SJSA1 (cell line): ENCODE measurements at places on chromosomes 3 and 15. TPM values are rescaled to one million over a fixed set of nuclear protein-coding genes. Genes with fewer than 3 reads are reported as not detected.
A peak's percentile ranks its signal among the peaks of the same experiment; 100 is the strongest.

The CRYBG3 gene
- 12.1 and 12.7 TPM in 2 replicates for total RNA-seq

The SEMA3F gene
- 0.58 and 1.9 TPM in 2 replicates for total RNA-seq

The CIDEC gene
- not detected in 2 replicates for total RNA-seq

The ITIH1 gene
- total RNA-seq = not detected in 2 replicates

The KLHL40 gene
- not detected in 2 replicates for total RNA-seq

The ALDH1L1 gene
- not detected in 2 replicates for total RNA-seq

The CLEC3B gene
- total RNA-seq = 4.4 and 11.6 TPM in 2 replicates

DNA sequence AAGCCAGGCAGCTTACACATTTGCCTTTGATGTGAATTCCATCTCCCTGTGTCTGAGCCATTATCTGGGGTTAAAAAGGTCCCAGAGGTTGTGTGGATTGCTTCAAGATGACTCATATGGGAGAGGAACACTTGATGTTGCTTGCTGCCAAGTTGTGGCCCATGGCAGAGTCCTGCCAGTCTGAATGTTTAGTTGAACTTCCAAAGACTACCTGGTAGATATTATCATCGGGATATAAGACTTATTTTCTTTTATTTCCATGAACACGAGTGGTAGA is 85.6 kb downstream of the TJP1 start:
- peak; percentile 60 for DNase-seq

GRCh38 chr3:183260167-183260904 is 7.3 kb downstream of the B3GNT5 start:
- no peak for DNase-seq

GRCh38 chr3:58766587-58767282 is 100.2 kb upstream of the FAM3D start:
- DNase-seq = no peak

- DNase-seq = peak; percentile 75
These were observed 98.0 kb upstream of the TLE3 start for GRCh38 chr15:70195587-70196305.

DNA sequence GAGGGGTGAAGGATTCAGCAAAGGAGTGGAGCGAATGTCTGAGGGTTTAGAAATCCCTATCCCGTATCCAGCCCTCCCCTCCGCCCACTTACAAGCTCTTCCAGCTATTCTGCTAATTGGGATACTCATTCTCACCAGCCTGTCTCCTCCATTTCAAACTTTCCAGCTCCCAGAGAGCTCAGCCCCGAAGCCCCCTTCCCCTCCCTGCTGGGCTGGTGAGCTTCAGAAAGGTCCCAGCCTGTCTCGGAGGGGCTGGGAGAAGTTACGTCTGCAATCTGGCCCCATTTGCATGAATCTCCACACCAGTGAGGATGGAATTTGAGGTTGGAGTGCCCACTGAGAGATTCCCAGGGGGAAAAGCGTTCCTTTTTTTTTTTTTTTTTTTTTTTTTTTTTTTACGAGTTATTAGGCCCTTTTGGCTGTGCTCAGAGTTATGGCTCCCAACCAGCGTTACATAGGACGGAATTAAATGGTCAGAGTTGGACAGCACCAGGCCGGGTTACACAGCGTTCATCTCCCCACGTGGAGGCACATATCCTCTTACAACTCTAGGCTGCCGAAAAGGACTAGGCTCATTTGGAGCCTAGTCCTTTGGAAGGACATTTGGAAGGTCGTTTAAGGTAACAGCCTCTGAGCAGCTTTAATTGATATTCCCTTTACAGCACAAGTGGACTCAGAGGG is 34.6 kb downstream of the FGD5 start:
- DNase-seq = no peak

DNA sequence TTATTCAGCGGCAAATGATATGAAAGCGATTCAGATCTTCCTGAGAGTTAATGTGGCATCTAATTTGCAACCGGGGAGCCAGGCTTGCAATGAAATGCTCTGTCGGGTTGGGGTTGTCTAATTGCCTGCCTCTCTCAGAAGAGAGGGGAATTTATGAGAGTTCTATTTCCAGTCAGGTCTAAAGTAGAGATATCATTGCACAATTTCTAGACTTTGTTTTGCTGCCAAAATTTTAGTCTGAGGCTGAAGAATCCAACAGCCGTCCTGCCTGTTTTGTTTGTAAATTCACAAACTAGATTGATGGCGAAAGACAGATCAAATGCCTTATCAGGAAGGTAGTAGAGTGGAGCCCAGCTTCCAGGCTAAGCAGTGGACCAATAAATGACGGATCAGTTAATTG is 610 bp downstream of the LIPC start:
- no peak for DNase-seq

- DNase-seq = no peak
These were observed 102.0 kb upstream of the NUDT16 start for GRCh38 chr3:131279577-131279976.

DNA sequence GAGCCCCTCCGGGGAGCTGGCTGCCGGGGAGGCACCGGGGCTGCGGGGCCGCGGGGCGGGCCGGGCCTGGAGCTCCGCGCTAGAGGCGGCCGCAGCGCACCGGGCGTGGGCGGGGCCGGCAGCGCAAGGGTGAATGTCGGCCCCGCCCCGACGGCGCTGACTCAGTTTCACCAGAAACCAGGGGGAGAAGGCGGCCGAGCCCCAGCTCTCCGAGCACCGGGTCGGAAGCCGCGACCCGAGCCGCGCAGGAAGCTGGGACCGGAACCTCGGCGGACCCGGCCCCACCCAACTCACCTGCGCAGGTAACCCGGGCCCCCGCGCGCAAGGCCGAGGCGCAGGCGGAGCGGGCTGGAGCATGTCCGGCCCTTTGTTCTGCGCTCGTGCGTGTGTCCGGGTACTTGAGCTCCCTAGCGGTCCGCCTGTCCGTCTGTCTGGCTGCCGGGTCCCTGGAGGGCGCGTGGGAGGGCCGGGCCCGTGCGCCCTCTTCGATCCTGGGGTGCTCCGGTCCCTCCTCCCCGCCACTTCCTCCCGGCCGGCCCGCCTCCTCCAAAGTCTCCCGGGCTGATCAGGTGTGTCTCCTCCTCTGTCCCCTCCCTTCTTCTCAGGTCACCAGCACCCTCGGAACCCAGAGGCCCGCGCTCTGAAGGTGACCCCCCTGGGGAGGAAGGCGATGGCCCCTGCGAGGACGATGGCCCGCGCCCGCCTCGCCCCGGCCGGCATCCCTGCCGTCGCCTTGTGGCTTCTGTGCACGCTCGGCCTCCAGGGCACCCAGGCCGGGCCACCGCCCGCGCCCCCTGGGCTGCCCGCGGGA is at the start of gene SPINT1:
Gene SPINT1 (plus strand): TSS at position 164 of the 811 bp plus-strand sequence. CDS start 507 bp downstream, at position 671.
- no peak for DNase-seq

DNA sequence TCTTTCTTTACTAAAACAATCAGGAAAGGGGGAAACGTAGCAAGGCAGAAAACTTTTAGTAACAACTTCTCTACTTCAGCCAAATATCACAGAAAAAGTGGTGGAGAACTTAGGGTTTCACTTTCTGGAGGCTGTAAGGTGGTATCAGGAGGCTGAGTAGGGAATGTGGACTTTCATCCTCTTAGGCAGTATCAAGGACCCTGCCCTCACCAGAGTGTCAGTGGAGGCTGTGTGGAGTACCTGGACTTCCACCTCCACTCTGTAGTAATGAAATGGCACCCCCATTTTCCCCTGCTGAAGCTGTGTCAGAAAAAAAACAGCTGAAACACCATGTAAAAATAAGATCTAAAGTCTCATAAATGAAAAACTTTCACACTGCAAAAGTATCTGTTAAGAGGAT is 11.2 kb upstream of the HHLA2 start:
- DNase-seq = no peak

DNA sequence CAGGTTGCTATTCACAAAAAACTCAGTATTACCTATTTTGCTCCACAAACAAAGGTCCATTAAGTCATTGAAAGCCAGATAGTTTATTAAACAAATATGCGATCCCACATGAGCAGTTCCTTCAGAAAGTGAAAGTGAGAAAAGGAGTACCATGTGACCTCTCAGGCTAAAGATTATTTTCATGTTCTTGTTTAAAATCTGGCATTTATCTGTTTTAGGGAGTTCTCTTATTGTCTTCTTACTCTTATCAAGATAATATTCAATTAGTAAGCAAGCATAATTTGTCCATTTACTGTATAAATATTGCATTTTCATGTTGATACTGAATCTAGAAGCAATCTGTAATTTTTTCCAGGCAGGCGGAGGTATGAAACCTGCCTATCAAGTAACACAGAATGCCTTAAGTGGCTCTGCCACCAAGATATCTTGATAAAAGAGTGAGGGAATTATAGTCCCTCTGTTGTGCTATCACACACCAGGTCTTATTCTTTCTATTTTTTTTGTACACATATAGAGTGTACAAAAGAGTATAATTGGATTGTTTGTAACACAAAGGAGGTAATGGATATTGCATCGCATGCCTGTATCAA is 20.1 kb upstream of the PLSCR5 start:
- DNase-seq = no peak

DNA sequence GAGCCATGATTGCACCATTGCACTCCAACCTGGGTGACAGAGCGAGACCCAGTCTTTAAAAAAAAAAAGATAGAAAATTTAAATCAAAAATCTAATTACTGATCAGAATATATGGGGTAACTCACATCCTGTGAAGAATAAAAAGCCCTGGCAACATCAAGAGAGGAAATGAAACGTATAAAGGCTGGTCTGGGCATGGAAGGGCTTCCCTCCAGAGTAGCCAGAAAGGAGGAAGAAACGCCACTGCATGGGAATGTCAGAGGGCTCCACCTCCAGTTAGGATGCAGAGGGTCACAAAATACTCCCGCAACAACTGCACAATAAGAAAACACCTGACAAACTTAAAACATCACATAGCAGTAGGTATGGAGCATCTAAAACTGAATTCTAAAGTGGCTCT is 4.9 kb upstream of the IQCF1 start:
- DNase-seq = no peak

DNA sequence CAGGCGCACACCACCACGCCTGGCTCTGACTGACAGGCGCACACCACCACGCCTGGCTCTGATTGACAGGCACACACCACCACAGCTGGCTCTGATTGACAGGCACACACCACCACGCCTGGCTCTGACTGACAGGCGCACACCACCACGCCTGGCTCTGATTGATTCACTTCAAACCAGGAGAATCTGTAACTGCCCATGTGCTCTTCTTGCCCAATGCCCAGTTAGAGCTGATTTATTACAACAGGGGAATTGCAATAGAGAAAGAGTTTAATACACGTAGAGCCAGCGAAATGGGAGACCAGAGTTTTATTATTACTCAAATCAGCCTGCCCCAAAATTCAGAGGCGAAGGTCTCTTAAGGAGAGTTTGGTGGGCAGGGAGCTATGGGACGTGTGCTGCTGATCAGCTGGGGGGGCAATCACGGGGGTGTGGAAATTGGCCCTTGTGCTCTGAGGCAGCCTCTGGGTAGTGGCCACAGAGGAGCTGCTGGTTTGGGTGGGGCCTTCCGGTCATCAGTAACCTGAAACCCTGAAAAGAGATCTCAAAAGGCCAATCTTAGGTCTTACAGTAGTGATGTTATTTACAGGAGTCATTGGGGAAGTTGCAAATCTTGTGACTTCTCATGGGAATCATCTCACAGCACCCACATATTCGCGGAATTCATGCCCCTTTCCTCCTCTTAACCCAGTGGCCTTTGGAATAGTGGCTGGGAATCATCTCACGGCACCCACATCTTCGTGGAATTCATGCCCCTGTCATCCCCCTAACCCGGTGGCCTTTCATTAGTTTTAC is 63.8 kb upstream of the TFRC start:
- no peak for DNase-seq

DNA sequence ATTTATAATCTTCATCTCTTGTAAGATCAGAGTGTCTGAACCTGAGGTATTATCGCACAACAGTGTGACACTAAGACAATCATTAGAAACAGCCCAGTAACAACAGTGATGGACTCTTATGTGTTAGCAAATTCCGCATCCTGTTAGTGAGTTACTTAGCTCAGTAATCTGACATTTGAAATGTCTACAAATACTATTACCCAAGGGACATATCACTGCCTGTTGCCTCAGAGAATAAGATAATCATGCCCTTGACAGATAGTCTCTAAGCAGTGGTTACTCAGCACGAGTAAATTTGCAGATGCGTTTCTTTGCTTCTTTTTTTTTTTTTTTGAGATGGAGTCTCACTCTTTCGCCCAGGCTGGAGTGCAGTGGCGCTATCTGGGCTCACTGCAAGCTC is 13.4 kb upstream of the RTP1 start:
- DNase-seq = no peak

DNA sequence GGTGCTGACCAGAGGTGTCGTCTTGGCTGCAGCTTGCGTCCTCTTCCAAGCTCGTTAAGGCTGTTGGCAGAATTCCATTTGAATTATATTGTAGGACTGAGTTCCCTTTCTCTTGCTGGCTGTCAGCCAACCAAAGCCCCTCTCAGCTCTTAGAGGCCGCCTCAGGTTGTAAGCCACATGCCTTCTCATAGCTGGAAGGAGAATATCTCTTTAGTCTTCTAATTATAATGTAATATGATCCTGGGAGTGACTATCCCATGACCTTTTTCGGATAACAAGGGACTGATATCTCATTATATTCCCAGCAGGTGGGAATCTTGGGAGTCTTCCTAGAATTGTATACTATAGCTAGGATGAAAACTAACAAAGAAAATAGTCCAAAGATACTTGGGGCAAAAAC is 4.8 kb downstream of the SCG5 start:
- no peak for DNase-seq

GRCh38 chr3:106191211-106191610 is 322.4 kb upstream of the CBLB start:
- no peak for DNase-seq

- DNase-seq = no peak
These were observed 42.9 kb downstream of the FGD5 start for GRCh38 chr3:14861446-14862302.

DNA sequence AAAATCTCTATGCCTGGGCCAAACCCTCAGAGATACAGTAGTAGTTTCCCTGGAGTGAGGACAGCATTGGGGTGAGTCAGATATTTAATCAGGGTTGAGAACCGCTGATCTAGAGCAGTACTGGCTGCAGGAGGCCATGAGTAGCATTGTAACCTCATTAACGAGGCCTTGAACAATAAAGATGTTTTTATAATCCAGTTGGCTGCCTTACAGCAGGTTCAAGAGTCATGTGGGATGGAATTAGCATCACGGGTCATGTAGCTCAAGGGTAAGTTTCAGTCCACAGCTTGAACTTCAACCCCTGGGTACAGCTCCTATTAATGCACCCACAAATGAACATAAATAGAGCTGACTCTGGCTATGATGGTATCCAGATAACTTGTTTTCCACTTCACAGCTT is 5.1 kb downstream of the HPS3 start:
- no peak for DNase-seq

DNA sequence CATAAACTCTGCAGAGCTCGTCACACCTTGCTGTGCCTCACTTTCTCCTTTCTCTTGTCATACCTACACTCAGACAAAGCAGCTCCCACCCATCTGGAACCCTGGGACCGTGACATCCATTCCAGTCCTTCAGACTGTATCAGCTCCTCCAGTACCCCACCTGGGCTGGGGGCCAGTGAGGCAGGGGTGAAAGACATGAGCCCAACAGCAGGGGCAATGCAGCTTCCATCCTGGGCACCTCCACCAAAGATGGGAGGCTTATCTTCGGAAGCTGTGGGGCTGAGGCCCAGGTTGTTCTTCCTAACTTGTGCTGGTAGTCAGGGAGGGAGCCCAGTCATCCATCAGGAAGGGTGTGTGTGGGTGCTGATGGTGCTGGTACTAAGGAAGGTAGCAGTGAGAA is 109.2 kb downstream of the EEFSEC start:
- DNase-seq = no peak

- DNase-seq = no peak
These were observed 282.6 kb downstream of the VPS13C start for GRCh38 chr15:61777689-61778088.
